ENCODE measurements at places on chromosomes 3 and 15.
A peak's percentile ranks its signal among the peaks of the same experiment; 100 is the strongest.

DNA sequence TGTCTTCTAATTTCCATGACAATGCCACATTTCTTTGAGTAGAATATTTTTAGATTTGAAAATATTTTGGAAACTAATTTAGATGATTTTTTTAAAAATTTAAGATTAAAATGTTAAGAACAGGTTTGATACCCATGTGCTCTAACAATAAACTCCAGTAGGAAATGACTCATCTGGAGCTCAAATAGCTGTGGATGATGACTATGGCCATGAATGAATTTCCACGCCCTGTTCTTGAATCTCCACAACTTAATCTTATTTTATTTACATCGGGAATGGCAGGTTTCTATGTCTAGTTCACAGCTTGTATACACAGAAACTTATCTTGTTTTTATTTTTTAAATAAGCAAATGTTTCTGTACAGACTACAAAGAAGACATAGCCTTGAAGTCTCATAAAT lies 726.8 kb downstream of the NAALADL2 start:
- peak; percentile 9 for DNase-seq

DNA sequence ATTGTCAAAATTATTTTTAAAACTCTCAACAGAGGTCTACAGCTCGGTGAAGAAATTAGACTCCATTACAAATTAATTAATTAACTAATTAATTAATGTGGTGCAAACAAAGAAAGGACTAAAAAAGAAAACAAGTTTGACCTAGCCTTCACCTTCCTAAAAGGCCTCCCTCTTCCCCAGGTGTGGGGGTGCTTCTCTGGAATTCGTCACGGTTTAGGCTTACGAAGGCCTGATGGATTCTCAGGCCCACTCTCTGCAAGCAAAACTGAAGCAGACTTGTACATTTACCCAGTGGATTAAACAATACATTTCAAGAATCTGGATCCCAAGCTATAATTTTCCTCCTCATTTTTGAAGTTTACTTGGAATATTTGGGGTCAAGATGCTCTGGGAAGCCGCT lies 88.6 kb downstream of the TM4SF4 start:
- no peak for DNase-seq

- no peak for DNase-seq
These were observed 31.0 kb downstream of the SLC6A20 start for GRCh38 chr3:45765266-45765851.

DNA sequence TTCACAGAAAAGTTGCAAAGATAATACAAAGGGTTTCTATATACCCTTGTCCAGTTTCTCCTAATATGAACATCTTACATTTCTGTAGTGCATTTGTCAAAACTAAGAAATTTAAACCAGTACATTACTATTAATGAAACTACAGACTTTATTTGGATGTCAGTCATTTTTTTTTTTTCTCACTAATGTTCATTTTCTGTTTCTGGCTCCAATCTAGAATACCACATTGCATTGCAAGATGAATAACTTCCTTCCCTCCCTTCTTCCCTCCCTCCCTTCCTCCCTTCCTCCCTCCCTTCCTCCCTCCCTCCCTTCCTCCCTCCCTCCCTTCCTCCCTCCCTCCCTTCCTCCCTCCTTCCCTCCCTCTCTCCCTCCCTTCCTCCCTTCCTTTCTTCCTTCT lies 509.2 kb upstream of the MCTP2 start:
- no peak for DNase-seq

GRCh38 chr15:22239806-22240180 lies 159.5 kb downstream of the OR4M2 start:
- no peak for DNase-seq

GRCh38 chr15:67138891-67139855 lies 73.8 kb downstream of the SMAD3 start:
- no peak for DNase-seq

DNA sequence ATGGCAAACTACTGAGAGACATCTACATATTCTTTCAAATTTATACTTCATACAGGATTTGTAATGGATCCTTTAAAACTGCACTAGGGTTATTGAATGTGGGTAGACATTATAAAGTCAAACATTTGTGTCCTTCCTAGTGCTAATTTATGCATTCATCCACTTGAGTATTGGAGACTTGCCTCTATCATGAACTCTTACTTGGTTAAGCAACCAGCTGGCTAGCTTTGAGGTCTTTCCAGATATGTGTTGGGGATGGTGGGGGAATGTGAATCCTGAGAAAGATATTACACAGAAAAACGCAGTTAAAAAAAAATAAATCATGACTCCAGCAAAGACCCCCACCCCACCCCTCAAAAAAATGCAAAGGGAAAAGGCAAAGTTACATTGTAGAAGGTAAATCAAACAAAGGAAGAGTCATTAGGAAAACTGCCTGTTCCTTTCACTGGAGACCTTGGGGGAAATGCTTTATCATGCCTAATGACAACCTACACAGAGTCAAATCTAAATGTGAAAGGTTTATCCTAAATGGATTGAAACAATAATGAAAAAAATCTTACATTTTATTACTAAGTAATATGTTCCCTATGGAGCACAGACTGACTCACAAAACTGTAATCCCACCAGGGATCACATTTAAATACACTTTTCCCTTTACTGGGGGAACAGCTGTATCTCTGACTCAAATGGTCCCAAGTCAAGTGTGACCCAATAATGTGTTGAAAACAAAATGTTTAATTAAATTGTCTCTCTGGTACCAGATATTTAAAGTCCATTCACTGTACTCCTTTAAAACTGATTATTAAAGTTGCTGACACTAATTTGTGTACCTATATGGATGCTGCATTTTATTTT lies 522.3 kb downstream of the ROBO1 start:
- DNase-seq: no peak

DNA sequence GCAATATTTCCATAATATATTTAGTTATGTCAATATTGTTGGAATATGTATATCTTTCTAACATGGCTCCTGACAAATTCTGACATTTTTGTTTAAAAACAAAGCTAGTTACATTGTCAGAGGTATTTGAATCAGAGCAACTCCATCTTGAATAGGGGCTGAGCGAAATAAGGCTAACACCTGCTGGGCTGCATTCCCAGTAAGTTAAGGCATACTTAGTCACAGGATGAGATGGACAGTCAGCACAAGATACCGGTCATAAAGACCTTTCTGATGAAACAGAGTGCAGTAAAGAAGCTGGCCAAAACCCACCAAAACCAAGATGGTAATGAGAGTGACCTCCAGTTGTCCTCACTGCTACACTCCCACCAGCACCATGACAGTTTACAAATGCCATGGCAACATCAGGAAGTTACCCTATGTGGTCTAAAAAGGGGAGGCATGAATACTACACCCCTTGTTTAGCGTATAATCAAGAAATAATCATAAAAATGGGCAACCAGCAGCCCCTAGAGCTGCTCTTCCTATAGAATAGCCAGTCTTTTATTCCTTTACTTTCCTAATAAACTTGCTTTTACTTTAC lies 30.4 kb downstream of the RPL22L1 start:
- no peak for DNase-seq

DNA sequence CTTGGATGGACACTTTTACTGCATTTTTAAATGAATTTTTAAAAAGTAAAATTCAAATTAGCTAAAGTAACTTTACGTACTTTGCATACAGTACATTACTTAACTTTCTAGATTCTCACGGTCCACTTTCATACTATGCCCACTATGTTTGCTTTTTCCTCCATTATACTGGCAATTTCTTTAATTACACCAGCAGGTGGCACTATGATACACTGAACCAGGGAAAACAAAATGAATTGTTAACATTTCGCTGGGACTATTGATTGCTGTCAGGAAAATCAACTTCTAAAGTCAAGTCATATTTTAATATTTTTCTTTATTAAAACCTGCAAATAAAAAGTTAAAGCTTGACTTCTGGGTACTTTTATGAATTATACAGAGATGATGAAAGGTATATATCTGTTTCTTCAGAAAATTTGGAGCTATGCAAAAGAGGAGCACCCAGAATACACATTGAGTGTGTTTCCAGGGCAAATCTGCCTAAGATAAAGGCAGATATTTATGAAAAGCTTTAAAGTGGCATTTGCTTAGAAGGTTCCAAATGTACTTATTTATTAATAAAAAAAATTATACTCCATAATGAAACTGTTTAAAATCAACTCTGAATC lies 21.8 kb upstream of the POU1F1 start:
- no peak for DNase-seq

DNA sequence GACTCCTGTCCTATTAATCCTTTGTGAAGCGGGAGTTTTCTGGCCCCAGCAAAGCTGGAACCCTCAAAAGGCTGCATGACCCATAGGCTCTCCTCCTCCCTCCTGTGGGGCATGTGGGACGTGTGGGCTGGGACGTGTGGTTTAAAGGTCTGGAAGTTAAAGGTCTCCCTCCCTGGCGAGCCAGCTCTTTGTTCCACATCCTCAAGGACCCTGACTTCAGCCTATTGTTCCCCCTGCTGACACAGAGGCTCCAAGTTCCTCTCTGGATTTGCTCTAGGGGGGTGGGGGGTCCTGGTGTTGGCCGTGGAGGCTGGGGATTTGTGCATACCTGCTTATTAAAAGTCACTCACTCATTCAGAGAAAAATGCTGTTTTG lies 44.2 kb downstream of the SMAD6 start:
- DNase-seq: no peak

GRCh38 chr3:172152874-172153273 lies 113.5 kb downstream of the FNDC3B start:
- DNase-seq: no peak

Data from BJ (cell line).